Activated CD8-positive, alpha-beta T cell treated with anti-CD3 and anti-CD28 coated beads for 36 hours (primary cell): ENCODE measurements at places on chromosomes 4 and X.

DNA sequence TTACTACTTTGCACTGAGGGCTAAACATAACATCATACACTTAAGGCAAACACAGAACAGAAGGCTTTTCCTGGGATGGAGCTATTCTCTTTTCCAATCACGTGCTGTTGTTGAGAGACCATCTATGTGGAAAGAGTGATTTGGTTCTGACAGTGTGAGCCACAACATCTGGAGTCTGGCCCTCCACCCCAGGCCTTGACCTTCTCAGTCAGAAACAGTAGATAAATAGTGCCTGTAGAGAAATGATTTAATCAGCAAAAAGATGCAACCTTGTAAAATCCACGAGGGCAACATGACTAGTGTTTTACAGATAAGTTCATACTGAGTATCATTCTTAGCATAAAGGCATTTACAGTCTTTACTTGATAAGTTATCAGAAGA, 10.8 kb upstream of the SFRP2 start:
- DNase-seq = no peak

- DNase-seq = no peak
Observed at GRCh38 chr4:169131556-169132208, 121.6 kb upstream of the CBR4 start.

- DNase-seq = no peak
Observed at GRCh38 chrX:78619834-78620233, 39.3 kb downstream of the RTL3 start.

GRCh38 chr4:656436-657337, 17.4 kb downstream of the ATP5ME start:
- no peak for DNase-seq

DNA sequence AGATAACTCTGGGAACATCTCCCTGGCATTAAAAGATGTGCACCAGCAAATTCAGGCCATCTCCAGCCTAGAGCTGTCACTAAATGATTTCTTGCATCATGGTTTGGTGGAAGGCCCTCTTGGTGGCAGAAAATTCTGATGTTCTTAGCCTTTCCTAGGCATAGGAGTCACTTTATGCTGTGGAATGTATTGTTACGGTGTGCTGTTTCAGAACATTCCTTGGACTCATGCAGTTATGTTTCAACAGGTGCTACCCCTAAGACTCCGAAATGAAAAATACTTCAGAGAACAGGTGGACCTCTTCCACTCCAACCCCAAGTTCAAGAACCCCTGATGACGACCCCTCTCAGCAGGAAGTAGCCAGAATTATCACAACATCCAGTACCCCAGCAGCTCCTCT, 20.3 kb upstream of the PAPSS1 start:
- no peak for DNase-seq

DNA sequence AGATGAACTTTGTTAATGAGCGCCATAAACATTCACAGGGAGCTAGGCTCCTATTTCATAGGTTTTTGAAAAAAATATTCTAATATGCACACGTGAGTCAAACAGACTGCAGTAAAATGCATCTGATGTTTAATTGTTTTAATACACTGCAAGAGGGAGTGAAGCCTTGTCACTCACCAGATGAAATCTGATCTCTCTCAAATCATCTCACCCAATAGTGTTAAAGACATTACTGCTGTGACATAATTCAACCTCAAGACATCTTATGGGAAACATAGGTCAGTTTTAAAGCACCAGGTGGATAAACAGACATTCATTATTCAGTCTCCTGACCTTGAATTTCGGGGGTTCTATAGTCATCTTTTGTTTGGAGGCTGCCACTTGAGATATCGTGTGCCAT, 148.3 kb downstream of the MAML3 start:
- no peak for DNase-seq

GRCh38 chrX:132093239-132093860, 34.5 kb downstream of the FRMD7 start:
- DNase-seq = no peak

GRCh38 chr4:3791910-3792542, 25.8 kb downstream of the ADRA2C start:
- DNase-seq = peak; percentile 47

DNA sequence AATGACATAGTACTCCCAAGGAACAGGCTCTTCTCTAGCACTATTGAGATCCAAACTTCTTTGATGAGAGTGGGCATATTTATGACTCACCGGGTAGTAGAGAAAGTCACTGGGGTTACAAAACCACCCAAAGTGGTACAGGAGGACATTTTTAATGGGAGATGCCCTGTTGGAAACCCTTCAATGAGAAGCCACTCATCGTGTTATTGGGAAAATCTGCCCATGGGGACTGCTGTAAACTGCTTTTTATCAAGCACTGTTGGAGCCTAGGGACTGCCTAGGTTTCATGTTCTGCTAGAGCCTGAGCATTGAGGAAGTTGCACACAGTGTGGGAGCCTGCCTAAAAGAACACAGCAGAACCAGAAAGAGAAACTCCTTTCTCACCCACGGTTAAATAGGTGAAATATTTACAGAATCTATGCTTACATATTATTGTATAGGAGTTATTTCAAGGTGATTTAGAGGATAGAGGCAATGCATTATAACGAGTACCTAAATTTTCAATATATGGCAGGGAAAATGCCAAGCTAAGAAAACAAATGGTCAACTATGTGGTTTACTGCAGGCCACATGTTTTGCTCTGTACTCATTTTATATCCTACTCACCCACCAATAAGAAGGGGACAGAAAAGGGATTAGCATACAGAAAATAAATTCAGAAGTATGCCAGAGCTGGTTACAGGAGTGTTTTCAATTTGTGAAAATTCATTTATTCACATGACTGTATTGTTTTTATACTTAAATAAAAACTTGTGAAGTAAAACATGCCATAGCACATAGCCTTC, 559.1 kb downstream of the FSTL5 start:
- no peak for DNase-seq

DNA sequence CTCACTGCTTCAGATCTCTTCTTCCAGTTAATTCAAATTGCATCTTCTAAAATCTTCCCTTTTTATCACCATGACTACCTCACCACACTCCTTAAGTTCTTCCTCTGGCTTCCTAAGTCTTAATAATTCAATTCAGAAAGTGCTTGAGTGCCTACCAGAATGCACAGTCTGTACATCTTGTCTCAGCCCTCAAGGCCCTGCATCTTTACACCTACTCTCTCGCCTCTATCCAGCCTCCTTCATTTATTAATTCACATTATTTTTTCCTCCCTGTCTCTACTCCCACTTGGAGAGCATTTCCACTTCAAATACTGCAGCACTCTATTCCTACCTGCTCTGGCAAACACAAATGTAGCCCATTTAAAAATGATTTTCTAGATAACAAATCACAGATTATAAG, 90.5 kb downstream of the MAPK10 start:
- no peak for DNase-seq

GRCh38 chrX:122817321-122817955, 366.6 kb upstream of the GRIA3 start:
- no peak for DNase-seq

GRCh38 chr4:663438-664428, 10.3 kb downstream of the ATP5ME start:
- peak; percentile 89 for DNase-seq

DNA sequence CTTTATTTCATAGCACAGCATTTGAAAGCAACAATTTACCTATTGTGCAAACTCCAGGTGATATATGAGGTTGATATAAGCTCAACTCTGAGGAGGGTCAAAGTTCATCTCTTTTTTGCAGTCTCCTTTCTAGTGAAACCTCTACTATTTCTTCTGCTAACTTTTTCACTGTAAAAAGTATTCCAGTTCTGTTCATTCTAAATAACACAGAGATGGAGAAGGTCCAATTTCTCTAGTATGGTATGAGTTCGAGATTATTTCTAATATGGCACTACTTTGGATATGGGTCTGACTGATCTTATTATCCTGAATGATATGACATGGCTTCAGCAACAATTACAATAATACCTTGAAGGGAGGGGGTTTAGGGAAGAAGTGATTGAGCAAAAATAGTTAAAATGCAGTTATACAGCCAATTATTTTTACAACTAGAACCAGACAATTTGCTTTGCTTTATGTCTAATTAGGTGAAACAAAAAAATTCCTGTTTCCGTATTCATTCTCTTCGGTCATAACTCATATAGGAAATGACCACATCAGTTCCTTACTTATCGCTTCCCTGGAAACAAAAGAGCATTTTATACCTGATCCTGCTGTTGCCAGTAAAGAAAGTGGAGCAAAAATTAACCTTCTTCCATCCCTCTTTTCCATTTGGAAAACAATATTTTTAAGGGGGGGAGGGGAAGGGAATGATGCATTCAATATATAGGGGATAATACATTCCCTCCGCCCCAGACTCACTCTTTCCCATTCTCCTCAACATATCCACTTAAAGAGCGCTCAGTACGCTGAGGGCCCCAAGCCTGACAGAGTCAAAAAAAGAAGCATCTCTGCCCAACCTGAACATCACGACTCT, 1.0 kb downstream of the TBC1D9 start:
- no peak for DNase-seq

- no peak for DNase-seq
Observed at GRCh38 chr4:140240237-140240636, 86.3 kb upstream of the MAML3 start.

- no peak for DNase-seq
Observed at GRCh38 chr4:156422576-156422975, 468.9 kb upstream of the CTSO start.

GRCh38 chr4:22593933-22594332, 78.1 kb upstream of the ADGRA3 start:
- no peak for DNase-seq

- no peak for DNase-seq
Observed at GRCh38 chr4:69818060-69818639, 41.8 kb downstream of the SULT1E1 start.
